ENCODE measurements at places on chromosomes 5 and 9.

DNA sequence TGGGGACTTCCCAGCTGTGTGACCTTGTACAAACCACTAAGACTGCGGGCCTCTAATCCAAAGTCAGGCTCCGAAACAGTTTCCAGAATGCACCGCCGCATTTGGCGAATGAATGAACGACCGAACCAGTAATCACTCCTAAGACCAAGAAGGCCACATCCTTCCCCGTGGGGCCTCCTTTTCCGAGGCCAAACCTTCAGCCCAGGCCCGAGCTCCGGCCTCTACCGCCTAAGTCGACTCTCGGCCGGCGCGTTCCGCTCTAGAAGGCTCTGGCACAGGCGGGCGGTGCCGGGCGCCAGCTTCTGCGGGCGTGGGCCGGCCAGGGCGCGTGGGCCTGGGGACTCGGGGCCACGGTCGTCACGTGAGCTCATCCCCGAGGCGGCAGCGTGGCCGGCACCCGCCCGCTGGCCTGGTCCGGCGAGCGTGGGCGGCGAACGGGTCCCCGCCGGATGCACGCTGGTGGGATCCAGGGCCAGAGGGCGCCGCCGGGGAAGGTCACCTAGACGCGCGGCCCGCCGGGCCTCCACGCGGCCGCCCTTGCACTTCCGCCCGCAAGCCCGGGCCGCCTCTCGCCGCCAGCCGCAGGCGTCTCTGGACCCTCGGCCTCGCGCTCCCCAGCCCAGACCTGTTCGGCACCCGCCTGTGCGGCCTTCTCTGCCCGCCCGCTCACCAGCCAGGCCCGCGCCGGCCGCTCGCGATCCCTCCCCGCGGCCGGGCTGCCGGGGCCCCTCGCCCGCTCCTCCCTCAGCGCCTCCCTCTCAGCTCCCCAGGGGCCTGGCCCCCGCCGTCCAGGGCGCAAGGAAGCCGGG is 754 bp downstream of the VDAC1 start:
- no peak for DNase-seq

DNA sequence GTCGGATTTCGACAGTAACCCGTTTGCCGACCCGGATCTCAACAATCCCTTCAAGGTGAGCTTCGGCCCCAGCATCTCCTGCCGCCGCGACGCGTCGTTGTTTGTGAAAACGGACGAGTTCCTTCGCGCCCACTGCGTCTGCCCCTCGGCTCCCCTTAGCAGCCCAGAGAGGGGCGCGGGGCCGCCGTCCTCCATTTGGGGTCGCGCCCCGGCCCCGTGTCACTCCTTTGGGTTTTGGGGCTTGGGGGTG is 182 bp downstream of the SCAMP1 start:
- DNase-seq = no peak

DNA sequence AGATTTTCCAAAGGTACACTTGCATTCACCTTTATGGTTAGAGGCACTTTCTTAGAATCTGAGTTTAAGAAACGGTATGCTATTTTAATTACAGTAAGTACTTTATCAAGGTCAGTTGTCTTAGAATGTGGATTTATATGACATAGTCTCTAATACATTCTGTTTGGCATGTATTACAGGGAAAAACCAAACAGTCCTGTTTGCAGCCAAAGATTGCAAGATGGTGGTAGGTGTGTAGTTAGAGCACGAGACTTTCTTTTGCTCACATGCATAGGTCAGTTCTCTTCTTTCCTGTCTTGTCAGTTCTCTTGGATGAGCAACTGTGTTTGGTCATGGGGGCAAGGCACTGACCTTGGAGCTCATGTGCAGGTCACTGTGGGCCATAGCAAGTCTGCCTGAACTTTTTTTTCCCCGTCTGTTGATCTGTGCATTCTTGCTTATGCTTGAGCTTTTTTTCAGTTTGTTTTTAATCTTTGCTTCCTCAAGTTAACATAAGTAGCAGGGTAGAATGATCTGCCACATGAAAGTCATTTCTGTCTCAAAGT is 20.6 kb downstream of the ZSWIM6 start:
- DNase-seq = no peak

DNA sequence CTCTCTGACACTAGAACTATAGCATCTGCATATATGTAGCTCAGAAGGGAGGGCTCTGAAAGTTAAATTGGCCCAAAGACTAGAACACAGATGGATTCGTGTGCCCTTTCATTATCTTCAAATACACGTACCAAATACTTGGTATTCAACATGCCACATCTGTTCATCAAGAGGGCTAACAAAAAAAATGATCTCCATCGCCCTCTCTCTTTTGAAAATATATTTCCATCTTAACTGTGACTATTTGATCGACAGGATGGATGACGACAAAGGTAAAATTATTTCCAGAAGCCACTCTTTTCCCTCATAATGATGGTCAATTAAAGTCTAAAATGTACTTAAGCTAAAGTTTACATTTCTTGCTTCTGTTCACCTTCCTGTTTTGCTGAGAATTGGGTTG is 77.0 kb downstream of the SEMA6A start:
- DNase-seq = no peak

DNA sequence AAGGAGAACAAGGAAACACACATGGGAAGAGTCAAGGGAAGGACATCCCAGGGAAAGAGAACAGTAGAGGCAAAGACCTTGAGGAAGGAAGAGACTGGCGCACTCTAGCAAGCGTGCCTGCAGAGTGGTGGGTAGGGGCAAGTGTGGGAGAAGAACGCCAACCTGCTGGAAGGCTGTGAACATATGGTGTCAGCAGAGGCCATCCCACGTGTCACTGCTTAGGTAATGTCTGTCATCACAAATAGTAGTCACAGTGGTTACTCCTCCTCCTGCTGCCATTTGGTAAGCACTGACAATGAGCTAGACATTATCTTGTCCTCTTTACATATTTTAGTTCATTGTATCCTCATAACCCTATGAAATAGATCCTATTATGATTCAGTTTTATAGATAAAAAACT is 206.4 kb upstream of the TRIM32 start:
- no peak for DNase-seq

GRCh38 chr5:19067741-19068140 is 920.3 kb downstream of the CDH18 start:
- DNase-seq = no peak

GRCh38 chr5:68255305-68256120 is 40.0 kb downstream of the PIK3R1 start:
- no peak for DNase-seq

GRCh38 chr5:66306105-66306843 is 162.2 kb downstream of the SREK1 start:
- peak; percentile 62 for DNase-seq

- DNase-seq = peak; percentile 48
These were observed 48.9 kb upstream of the CACNA1B start for GRCh38 chr9:137828527-137829259.

GRCh38 chr9:132575005-132575609 is 7.3 kb upstream of the BARHL1 start:
- peak; percentile 73 for DNase-seq

DNA sequence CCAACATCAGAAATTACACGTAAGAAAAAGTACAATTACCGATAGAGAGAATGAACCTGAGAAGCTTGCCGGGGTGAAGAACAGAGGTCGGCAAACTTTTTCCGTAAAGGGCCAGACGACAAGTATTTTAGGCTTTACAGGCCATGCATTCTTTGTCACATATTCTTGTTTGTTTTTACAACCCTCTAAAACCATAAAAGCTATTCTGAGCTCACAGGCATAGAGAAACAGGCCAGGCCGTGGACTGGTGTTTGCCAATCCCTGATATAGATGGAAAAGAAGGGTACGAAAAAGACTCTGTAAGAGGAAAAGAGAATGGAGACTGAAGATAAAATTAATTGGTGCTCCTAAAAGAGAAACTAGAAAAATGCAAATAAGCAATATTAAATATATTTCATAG is 15.4 kb downstream of the SFXN1 start:
- no peak for DNase-seq

DNA sequence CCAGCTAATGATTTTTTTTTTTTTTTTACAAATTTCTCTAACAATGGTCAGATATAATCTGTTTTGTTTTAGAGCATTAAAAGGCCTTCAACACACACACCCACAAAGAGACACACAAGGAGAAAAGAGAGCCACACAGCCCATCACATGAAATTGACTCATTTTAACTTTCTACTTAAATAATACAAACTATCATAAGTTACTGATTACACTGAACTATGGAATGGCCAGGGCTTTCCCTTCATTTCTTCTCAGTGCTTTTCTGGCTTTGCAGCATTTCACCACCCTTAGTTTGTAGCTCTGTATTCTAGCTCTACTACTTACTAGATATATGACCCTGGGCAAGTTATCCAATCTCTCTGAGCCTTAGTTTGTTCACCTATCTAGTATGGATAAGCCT is 13.2 kb downstream of the REEP5 start:
- no peak for DNase-seq

DNA sequence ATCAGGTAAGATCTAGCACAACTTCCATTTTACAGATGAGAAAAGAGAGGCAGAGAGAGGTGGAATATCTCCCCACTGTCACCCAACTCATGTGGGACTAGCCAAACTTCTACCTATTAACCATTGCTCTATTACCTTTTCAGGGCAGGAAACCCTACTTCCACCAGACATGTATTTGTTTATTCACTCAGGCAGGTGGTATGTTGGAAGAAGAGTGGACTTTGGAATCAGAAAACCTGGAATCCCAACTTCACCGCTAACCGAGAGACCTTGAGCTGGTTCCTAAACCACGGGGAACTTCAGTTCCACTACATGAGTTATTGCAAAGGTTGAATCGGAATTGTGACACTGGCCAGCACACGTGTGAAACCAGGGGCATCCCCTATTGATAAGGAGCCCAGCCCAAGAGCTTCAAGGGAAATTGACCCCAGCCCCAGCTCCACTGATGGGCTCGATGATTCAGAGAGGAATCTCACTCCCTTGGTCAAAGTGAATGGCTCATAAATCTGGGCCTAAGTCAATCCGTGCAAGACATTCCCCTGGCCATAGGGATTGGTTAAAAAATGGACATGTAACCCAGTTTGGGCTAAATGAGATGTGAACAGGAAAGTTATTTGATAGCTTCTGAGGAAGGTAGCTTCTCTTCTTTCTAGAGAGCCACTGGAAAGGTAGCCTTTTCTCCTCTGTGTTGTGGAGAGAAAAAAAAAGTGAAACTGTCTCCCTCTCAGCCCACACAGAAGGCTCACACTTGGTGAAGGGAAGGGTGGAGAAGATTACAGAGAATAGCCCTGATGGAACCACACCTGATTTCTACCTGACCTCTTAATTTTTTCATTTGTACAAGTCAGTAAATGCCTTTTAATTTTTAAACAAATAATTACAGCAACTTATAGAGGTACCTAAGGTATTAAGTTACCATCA is 5.5 kb upstream of the GLIS3 start:
- no peak for DNase-seq

DNA sequence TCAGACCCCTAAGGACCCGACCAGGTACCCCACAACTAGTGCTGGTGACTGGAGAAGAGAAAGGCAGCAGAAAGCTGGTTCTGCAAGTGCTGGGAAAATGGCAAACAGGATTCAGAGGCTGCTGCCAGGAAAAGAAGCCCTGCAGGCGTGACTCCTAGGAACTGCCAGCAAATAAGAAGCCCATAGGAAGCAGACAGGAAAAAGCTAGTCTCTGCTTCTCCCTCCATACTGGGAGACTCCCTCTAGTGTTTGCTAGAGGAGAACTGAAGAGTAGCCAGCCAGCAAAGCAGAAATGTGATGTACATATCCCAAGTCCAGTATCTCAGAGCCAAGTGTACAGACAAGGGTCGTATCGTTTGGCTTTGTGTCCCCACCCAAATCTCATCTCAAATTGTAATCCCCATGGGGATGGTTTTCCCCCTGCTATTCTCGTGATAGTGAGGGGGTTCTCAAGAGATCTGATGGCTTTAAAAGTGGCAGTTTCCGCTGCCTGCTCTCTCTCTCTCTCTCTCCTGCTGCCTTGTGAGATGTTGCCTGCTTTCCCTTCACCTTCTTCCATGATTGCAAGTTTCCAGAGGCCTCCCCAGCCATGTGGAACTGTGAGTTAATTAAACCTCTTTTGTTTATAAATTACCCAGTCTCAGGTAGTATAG is 38.1 kb upstream of the TUSC1 start:
- DNase-seq = peak; percentile 56

DNA sequence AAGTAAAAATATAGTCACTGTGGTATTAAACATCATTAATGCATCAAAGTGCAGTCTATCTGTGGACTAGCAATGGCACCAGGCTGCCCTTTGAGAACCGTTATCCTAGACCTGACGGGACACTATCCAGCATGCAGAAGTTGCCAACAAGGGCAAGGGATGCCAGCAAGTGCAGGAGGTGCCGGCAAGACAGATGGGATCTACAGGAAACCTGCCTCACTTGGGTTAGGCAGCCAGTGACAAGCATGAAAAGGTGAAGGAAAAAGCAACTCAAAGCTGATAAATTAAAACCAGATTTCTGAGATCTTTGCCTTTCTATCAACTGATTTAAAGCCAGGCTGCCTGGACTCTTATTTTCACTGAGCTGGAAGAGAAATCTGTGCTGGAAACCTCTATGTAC is 315.2 kb upstream of the PDE4D start:
- DNase-seq = no peak

DNA sequence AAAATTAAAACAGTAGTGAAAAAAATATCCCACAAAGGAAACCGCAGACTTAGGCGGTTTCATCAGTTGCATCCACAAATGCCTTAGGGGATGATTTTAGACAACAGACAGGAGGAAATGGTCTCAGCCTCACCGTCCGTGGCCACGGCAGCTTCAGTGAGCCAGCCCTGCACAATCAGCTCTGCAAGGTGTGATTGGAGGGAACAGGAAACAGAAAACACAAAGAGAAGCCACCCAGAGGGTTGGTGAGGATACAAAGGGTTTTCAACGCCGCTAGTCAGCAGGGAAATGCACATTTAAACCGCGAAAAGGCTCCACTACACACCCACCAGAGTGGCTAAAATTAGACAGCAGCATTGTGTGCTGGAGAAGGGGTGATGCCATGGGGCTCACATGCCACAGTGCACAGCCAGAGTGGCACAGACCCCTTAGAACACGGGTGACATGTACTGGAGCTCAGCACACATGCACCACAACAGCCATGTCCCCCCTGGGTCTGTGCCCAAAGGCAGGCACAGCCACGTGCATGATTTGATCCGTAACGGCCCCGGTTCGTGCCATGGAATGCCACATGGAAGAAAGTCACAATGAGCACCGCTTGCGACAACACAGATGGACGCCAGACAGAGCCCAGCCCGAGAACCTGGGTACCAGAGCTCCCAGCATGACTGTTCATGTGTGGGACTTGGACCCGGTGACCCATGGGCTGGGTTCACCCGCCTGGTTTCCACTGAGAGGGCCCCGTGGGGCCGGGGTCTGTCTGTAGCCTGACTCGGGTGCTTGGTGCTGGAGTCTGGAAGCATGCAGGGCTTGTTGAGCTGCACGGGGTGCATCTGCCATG is 18.3 kb upstream of the TERT start:
- no peak for DNase-seq

GRCh38 chr5:96481009-96481786 is 48.1 kb upstream of the PCSK1 start:
- no peak for DNase-seq

DNA sequence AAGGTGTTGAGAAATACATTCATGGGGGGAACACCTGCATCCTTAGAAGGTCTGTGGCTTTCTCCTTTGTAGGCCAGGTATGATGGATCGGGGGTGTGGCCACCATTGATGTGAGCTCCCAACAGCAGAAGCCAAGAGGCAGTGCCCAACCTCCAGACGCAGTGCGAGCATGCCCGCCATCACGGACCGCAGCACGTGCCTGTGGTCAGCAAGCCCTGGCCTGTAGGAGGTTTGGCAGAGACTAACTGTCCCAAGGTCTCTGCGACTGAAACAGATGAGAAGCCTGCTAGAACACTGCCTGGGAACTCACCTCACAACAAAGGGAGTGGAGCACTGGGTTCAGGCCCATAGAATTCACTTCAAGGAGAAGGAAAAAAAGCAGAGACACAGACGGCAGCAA is 31.9 kb upstream of the ZNF354A start:
- no peak for DNase-seq
